ENCODE measurements at places on chromosomes 6 and 20.

DNA sequence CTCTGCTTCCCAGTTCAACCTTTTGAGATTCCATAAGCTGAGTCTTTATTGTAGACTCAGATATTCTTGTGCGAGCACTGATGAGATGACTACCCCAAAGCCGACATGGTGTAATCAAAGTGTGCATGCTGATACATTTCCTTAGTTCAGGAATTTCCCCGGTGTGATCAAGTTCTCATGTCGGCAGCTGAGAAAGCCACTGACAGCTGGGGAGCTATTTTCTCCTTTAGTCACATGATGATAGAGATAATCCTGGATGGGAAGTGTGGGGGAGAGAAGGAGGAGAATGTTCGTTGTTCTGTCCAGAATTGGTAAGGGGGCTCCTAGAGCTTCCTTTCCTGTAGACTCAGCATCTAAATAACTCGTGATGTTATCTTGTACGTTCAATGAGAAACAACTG is 7.7 kb upstream of the CAP2 start:
- DNase-seq: peak; percentile 9

GRCh38 chr6:73586416-73586974 is 65.7 kb upstream of the EEF1A1 start:
- peak; percentile 40 for DNase-seq

DNA sequence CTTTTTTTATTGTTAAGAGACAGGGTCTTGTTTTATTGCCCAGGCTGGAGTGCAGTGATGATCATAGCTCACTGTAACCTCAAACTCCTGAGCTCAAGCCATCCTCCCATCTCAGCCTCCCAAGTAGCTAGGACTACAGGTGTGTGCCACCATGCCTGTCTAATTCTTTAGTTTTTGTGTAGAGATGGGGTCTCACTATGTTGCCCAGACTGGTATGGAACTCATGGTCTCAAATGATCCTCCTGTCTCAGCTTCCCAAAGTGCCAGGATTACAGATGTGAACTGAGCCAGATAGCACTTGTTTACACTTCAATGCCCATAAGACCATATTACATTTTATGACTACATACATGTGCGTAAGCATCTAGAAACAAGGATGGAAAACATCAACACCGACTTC is 18.1 kb downstream of the EIF2S2 start:
- no peak for DNase-seq

- no peak for DNase-seq
Measured at GRCh38 chr6:152265651-152266050, 371.5 kb downstream of the SYNE1 start.

DNA sequence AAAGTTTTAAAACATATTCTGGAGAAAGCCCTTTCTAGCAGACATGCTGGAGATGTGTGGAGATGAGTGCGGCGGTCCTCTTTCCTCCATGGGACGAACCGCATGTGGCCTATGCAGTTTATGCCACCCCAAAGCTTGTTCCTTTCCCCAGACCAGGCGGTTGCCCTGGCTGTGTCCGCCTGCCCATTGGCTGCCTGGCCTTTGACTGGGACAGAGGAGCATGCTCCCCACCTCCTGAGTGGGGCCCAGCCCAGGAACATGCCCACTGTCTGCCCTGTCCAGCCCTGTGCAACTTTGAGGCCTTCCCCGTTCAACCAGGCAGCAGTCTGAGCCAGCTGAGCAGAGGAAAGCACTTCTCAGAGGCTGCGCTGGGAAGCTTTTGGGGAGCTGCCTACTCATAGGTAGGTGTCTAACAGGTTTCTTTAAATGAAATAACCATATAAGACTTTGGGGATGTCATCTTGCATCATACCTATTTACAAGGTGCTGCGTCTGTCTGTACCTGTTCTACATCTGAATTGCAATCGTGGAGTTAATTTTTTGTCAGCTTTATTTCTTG is 20.6 kb downstream of the FOXC1 start:
- no peak for DNase-seq

DNA sequence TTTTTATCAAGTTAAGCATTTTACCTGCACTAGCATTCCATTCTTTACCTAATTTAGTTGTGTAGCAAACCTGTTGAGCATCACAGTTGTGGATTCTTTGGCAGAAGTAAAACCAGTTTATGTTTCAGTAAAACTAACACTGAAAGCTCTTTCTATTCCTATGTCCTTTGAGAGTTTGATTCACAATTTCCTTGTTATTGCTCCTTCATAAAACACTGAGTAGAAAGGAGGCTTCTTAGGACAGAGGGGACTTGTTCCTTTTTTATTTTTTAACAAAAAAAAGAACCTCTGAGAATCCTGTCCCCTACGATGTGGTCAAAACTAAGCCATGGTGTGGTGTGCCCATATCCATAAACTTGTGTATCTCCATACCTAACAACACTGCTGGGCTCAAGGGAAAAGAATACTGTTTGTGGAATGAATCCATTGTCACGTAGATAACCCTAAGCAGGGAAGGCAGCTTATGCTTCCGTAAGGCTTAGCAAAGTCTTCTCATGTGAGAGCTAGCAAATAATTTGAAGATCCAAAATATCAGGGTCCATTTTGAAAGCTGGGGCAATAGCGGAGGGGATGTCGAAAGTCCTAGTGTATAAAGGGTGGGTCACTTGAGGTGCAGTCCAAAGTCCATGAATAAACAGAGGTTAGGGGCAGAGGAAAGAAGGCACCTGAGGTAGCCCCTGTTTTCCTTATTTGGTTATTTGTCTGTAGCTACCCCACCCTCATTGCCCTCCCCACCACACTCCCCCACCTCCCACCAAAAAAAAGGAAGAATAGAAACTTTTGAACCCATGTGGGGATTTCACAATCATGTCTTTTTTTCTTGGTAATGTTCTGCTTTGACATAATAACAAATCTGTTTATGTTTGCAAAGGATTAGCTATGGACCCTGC is 71.0 kb downstream of the PLAGL1 start:
- no peak for DNase-seq

GRCh38 chr20:35263532-35264341 is 14.2 kb downstream of the MMP24OS start:
- no peak for DNase-seq

DNA sequence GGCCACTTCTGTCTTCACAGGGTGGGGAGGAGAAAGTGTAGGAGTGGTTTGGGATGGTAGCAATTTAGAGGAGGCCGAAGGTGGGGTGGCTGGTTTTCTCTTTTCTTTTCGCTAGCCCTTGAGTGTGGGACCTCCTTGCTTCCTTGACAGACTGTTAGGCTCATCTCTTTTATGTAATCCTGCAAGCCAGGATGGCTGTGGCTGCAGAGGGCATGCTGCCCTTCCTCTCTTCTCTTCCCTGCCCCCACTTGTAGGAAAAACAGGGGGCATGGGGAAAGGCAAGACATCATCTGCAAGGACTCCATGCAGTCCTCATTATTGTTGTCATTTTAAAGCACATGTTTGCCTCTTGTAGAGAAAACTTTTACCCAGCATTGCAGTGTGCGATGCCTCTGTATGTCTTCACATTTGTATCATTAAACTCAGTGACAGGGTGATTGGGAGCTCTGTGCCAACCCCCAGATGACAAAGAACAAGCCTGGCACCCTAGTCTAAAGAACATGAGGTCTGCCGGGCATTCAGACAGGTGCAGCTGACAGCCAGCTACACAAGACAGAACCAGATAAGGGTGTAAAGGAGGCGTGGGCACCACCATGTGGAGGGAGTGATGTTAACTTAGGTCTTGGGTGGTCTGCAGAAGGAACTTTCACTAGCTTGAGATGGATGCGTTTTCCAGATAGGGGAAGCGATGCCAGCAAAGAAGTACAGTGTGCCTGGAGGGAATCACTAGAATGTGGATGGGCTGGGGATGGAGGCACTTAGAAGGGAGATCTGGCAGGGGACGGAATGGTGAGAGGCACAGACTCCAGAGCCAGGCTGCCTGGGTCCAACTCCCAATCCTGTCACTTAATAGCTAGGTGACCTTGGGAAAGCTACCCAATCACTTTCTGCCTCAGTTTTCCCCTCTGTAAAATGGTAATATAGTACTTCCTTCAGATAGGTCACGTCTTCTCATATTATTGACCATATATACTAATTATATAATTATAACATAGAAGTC is 207.6 kb downstream of the TBC1D7 start:
- no peak for DNase-seq

- peak; percentile 62 for DNase-seq
Measured at GRCh38 chr6:10441004-10441654, 26.3 kb upstream of the TFAP2A start.

DNA sequence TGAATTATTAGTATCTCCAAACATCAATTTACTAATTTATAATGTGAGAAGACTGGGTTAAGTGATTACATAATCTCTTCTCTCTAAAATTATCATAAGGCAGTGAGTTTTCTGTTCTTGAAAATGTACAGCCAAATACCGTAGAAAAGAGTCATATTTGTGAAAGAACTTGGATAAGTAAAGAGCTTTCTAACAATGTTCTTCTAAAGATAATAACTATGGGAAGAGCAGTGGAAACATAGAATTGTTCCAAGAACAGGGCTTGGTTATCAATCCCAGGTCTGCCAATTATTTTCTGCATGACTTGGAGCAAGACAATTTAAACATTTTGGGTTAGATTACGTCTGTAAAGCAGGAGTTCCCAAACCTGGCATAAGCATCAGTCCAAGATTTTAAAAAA is 198.1 kb upstream of the SGK1 start:
- peak; percentile 63 for DNase-seq

- DNase-seq: no peak
Measured at GRCh38 chr20:1033751-1034414, 31.8 kb upstream of the RSPO4 start.

DNA sequence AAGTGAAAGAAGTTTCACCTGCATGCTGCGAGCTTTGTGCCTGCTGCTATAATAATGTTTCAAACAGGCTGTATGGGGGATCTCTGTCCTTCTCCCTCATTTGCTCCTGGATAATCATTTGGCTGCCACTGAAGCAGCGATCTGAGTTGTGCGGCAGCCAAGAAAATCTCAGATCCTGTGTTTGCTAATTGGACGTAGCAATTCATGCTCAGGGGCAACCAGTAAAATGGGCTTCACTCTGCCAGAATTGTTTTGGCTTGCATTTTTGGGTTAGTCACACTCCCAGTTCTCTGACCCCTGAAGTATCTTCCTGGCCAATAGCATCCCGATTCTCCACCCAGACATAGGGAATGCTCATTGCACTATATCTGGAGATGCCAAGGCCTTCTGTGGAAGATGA is 13.7 kb upstream of the STXBP5 start:
- DNase-seq: no peak
